ENCODE measurements at places on chromosomes 12 and 14.

DNA sequence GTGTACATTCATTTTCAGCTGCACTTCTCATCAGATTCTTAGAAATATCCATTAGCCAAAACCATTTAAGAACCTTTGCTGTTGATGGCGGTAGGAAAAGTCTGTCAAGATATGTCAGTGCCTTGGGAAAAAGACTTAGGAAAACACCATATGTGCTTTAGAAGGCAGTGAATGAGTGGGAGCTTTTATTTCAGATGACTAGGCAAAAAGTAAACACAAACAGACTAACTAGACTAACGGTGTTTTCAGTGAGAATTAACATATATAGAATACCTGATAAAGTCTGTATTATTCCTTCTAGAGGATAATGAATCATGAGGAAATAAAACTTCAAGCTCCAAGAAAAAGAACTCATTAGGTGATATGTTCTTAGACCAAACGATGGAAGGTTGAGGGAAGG, 418.9 kb downstream of the NAV3 start:
- DNase-seq, result no peak

- no peak for DNase-seq
These were observed 16.5 kb downstream of the MORN3 start for GRCh38 chr12:121652767-121653497.

DNA sequence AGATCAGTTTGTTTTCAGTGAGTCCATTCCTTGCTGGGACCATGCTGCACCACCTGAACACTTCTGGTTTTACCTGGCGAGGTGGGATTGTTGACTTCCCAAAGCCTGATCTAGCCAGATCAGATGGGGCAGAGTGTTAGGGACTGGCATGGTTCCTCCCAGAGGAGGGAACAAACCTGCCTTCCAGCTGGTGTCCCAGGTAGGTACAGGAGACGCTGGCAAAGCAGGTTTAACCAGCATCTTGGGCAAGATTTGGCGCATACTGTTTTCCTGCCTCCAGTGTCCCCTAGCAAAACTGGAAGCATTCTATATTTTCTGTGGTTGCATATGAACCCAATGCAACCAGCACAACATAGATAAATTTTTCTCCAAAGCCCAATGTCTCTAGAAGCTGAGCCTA, 14.6 kb upstream of the FOS start:
- no peak for DNase-seq

DNA sequence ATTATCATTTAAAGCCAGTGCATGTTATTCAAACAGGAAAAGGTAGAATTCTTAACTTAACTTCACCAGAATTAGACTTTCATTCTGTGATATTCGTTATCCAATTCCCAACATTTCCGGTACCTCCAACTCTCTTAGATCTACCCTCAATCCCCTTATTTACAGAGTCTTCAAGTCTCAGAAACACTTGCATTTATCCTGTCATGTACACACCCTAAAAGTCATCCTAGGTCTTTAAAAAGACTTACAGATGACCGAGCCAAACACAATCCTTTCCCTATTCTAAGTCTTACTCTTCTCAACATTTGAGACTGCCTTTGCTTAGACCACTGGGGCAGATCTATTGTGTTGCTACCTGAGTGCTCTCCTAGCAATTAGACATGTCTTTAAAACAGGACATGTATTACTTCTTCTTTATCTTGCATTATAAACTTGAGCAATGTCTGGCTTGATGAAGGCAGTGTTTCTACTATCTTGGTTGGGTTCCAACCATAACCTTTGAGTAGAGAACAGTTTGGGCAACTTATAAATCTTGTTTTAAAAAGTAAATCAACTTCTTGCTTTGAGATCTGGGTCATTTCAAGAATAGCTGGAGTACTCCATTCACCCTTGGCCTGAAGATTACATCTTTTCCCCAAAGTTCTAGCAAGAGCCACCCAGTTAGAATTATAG, 140.6 kb upstream of the PLEKHG7 start:
- DNase-seq, result no peak

DNA sequence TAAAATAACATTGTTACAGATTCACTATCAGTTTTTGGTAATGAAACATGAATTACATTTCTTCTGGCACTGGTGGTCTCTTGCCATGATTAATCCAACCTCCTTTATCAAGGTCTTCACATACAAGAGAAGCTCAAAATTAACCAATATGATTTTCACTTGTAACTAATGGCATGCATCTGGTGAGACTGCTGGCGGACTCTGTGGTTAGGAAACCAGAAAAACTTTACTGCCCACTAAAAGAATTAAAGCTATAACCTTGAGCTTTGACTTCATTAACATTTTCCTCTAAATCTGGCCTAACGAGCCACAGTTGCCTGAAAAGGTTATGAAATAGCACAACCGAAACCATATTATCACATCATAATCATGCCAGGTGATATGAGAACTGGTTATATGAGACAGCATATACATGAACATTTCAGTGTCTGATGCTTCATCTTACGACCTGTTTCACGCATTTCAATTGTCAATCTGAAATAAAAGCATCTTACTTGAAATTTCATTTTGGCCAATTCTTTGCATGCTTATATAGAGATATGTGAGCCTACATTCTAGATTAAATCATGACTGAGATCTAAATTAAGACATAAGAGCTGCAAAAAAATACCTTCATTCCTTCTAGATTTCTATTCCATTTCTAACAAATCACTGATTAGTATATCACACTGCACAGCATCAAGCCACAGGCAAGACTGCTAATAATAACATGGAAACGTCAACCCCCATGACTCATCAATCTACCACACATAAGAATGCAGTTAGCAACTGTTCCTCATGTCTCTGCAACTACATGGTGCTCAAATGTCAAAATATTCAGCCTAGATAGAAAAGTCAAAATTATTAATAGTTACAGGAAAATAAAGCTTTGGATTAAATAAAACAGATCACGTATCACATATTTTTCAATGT, 89.3 kb downstream of the OSBPL8 start:
- DNase-seq, result no peak

GRCh38 chr14:59711080-59711479, 134.5 kb upstream of the CCDC175 start:
- DNase-seq, result no peak

DNA sequence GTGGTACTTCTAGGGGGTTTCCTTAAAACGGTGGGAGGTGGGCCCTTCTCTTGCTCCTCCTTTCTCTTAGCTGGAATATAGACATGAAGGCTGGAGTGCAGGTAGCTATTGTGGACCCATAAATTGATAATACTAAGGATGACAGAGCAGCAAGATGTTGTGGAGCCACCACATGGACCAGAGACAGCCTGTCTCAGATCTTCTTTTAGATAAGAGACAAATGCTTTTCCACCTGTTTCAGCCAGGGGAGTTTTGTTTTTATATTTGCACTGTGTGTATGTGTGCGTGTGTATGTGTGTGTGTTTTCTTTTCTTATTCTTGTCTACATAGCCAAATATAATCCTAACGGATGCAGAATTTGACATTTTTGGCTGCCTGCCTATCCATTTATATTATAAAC, 62.9 kb upstream of the HIF1A start:
- no peak for DNase-seq

DNA sequence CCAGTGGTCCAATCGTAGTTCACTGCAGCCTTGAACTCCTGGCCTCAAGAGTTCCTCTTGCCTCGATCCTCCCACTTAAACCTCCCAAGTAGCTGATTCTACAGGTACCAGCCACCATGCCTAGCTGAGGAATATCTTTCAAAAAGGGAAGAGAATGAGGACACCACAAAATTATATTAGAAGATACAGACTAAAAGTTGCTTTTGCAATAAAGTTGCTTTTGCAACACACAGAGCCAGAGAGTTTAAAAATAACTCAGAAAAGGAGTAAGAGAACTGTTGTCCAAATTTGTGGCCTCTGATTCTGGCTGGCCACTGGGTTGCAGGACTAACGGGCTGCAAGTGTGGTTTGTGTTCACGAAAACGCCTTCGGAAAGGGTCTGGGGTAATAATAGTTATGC, 19.8 kb downstream of the TMEM253 start:
- no peak for DNase-seq

- DNase-seq, result no peak
These were observed 111.9 kb downstream of the FOXN3 start for GRCh38 chr14:89304972-89305703.

GRCh38 chr14:70139384-70139783, 49.4 kb downstream of the SLC8A3 start:
- DNase-seq, result no peak

- DNase-seq, result no peak
These were observed 334.7 kb downstream of the DPF3 start for GRCh38 chr14:72559202-72559601.

- DNase-seq, result no peak
These were observed 20.2 kb upstream of the FAM234B start for GRCh38 chr12:13023811-13024530.

- DNase-seq, result no peak
These were observed 197.8 kb downstream of the PTPRO start for GRCh38 chr12:15520083-15520482.

GRCh38 chr14:85236296-85236695, 293.6 kb upstream of the FLRT2 start:
- no peak for DNase-seq

GRCh38 chr12:13177373-13177772, 19.2 kb upstream of the EMP1 start:
- no peak for DNase-seq

DNA sequence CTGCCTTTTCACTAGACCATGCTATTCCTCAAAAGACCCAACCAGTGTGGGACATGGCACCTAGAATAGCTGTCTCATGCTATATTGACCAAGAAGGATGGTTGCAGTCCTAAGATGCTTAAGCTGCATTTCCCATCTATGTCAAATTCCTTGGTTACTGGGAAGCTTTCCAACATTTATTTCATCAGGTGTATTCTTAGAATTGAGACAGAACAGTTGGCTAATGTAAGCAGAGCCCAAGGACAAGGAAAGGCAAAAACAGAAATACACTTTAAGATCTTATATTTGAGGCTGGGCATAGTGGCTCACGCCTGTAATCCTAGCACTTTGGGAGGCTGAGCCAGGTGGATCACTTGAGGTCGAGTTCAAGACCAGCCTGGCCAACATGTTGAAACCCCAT, 24.7 kb downstream of the ARG2 start:
- DNase-seq, result no peak

- no peak for DNase-seq
These were observed 14.8 kb downstream of the GRIP1 start for GRCh38 chr12:66664076-66664475.

- no peak for DNase-seq
These were observed 61.8 kb downstream of the RNFT2 start for GRCh38 chr12:116799955-116800354.

GRCh38 chr14:78319887-78320635, 149.9 kb downstream of the NRXN3 start:
- DNase-seq, result no peak

GRCh38 chr12:32559434-32559833, 119.7 kb upstream of the DNM1L start:
- no peak for DNase-seq

DNA sequence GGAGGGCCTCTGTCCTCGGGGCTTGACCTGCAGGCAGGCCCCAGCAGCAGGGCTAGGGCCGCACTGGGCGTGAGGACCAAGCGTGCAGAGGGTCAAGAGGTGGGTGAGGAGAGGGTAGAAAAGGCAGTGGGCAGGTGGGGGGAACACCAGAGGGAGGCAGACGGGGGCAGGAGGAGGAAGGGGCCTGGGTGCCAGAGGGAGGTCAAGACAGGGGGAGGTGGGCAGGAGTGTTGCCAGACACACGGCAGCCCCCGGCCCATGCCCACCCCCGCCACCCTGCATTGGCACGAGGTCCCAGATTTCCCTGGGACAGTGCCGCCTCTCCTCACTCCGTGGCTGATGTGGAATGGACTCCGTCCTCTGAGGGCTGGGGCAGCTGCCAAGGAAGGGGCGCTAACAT, 8.2 kb downstream of the TMEM121 start:
- DNase-seq, result no peak

DNA sequence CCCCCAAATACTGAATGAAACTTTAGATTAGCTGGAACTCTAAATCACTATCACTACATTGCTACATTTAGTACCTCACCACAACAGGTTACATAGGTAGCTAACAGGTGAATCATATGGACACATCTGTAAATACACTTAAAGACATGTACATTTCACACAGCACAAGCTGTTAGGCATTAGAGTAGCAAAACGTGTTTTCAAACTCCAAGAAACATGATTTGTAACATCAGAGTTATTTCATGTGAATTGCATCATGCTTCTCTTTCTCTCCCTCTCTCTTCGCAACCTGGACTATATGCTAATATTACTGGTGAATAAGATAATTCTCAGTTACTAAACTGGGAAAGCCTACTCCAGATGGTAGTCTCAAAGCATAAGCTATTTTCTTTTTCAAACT, 4.3 kb downstream of the SEL1L start:
- no peak for DNase-seq

- DNase-seq, result peak; percentile 53
These were observed 418.5 kb downstream of the TMEM121 start for GRCh38 chr14:105944632-105945610.

DNA sequence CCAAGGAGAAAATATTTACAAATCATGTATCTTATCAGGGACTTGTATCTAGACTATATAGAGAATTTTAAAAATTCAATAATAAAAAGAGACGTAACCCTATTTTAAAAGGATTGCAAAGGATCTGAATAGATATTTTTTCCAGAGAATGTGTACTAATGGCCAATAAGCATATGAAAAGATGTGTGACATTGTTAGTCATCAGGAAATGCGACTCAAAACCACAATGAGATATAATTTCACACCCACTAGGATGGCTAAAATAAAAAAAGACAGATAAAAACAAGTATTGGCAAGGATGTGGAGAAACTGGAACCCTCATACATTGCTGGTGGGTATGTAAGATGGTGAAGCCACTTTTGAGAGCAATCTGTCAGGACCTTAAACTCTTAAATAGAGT, 141.9 kb upstream of the BMP4 start:
- DNase-seq, result no peak

DNA sequence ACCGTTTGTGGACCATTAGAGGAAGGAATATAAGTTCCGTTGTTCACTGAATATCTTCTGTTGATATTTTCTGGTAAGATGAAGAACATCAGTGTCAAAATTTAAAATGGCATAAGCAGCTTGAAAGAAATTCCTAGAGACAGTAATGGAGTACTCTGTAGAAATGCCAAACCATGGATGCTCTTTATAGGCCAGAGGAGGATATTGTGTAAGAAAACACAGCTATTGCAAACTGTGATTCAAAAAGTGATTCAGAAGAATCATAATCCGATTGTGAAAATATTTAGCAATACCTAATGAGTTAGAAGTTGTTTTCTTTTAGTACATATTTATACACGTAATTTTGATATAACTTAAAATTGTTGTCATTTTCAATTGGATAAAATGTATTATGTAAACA, 102.8 kb downstream of the SLC16A7 start:
- DNase-seq, result no peak

DNA sequence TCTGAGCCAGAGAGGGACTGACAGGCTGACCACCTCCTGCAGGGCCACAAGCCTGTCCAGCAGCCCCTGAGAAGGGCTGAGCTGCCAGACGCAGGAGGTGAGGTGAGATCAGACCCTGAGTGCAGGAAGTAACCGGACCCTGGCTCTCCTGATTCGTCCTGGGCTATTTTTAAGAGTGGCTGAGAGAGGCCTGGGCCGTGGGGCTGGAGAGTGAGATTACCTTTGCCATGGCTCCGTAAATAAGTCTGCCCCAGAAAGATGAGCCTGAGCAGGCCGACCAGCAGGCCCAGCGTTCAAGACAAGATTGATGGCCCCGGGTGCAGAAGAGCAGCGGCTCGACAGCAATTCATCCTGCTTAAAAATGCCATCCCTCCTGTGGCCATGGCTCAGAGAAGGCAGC, 54.2 kb downstream of the SPTB start:
- no peak for DNase-seq
